ENCODE measurements at places on chromosomes 13 and 19. TPM values are rescaled to one million over a fixed set of nuclear protein-coding genes. Genes with fewer than 3 reads are reported as not detected.

DNA sequence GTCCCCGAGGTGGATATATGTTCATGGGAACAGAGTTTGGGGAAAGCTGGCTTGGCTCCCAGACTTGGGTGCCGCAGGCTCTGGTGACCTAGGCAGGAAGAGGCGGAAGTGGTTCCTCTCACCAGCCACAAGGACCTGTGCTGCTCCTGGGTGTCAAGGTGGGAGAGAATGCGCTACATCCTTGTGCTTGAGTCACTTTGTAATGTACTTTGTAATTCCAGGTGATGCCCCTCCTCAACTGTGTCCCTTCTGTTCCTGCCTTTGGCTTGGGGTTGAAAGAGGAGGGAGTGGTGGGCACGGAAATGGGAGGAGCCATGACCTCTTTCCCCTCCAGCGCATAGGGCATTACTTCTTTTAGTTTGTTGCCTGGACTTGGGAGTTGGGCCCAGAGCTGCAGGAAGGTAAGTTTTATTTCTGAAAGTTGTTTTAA lies 10.9 kb downstream of the GARRE1 start:
- no peaks in the 10 kb centered on the region for H3K36me3 ChIP-seq
- peaks cover 22% of the 10 kb centered on the region for H3K4me1 ChIP-seq
- H3K4me3 ChIP-seq, result no peak overlapping the region
- DNase-seq, result no peak
- H3K27ac ChIP-seq, result no peak overlapping the region
- H3K27me3 ChIP-seq, result no peaks in the 10 kb centered on the region

DNA sequence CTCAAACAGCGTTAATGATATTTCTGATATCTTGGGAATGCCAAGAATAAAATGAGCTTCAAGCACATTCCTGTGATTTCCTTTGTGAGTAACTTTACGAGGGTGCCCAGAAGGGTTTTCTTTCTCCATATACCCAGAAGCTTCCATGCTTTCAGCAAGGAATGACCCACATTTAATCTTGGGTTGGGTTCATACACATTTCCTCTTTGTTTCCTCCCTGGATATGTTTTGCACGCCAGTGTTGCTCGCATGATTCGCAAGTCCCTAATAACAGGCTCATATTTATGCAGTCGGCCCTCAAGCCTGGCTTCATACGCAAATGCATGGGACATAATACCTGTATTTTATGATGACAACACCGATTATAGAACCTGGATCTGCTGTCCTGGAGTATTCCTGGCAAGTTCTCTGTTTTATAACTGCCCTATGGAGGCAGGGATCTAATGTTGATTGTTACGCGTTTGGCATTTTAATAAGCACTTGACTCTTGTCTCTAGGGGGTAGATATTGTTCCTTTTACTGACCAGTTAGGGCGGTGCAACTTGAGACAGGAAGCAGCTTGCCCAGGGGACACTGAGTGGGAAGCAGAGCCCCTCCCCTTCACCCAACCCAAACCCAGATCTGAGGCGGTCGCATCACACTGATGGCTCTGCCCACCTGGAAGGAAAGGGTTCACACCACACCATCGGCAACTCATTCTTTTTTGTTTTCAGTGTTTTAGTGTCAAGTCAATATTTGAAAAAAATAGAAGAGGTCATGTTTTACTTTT lies 220.4 kb upstream of the SOX1 start:
- H3K27me3 ChIP-seq, result no peaks in the 10 kb centered on the region
- no peak overlapping the region for H3K4me3 ChIP-seq
- no peaks in the 10 kb centered on the region for H3K4me1 ChIP-seq

The SLC25A23 gene
- 31.3 TPM for total RNA-seq

The KLK3 gene
- not detected for total RNA-seq

DNA sequence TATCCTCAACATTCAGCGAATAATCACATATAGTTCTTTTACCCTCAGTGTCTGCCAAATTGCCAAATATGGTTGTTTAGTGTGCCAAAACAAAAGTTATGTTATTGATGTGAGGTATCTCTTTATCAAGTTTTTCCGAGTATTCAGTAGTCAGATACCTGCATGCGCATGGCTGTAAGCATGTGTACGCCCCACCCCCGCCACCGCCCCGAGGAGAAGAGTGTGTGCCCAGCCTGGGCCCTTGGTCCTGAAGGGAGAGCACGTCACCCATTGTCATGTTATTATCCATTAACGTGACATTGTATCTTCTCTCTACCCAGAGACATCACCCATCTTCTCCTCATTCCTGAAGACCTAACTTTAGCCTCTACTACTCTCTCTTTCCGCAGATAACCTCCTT lies 147.0 kb downstream of the SHISA2 start:
- no peaks in the 10 kb centered on the region for H3K36me3 ChIP-seq
- no peak for DNase-seq
- H3K27ac ChIP-seq, result peak overlapping the region; percentile 70

GRCh38 chr13:28618230-28618994 lies 40.5 kb upstream of the POMP start:
- H3K27ac ChIP-seq, result no peak overlapping the region
- H3K4me1 ChIP-seq, result no peaks in the 10 kb centered on the region
- H3K36me3 ChIP-seq, result no peaks in the 10 kb centered on the region
- no peak for DNase-seq
- H3K4me3 ChIP-seq, result no peak overlapping the region
- H3K27me3 ChIP-seq, result no peaks in the 10 kb centered on the region

DNA sequence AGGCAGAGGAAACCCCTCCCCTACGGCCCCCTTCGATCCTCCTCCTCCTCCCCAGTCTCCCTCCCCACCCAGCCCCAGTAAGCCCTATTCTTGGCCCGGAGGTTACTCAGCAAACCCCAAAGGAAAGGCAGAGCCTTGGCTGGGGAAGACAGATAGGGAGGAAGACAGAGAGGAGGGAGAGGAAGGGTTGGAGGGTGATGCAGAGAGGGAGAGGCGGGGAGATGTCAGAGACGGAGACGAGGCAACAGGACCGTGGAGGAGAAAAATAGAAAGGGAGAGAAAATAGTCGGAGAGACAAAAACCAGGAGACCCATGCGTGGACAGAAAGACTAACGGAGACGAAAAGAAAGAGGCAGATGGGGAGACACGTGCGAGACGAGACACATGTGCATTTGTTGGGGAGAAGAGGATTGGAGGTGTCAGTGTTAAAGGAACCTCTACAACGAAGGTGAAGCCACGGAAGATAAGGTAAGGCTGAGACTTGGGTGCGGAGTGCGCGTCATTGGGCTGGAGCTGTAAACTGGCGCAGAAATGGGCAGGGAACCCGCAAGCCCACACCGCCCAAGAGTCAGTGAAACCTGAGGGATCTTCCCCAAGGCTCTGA lies 2.9 kb downstream of the TGFB1 start:
- peaks cover 10% of the 10 kb centered on the region for H3K36me3 ChIP-seq
- DNase-seq, result no peak
- H3K4me3 ChIP-seq, result peak overlapping the region; percentile 94
- H3K27ac ChIP-seq, result peak overlapping the region; percentile 96

- peak overlapping the region; percentile 91 for H3K4me3 ChIP-seq
- DNase-seq, result peak; percentile 66
- peaks cover 14% of the 10 kb centered on the region for H3K4me1 ChIP-seq
- H3K27ac ChIP-seq, result peak overlapping the region; percentile 66
- no peaks in the 10 kb centered on the region for H3K27me3 ChIP-seq
These were observed 767 bp upstream of the GADD45B start for GRCh38 chr19:2475018-2475701.

DNA sequence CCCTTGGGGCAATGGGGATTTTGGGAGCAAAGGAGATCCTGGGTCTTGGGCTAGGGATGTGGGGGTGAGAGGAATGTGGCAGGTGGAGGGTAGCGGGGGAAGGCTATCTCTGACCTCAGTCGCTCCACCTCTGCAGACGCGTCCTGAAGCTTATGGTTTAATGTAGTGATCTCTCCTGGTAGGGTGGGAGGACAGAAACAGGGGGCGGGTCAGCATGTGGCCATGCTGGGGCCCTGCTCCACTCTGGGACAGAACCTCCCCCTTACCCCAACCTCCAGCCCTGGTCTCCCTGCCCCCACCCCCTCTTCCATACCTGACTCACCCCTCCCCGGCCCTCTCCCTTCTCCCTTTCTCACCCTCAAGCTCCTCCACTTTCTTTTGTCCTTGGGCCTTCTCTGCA lies 1.4 kb downstream of the BST2 start:
- DNase-seq, result no peak
- peak overlapping the region; percentile 81 for H3K4me3 ChIP-seq
- no peaks in the 10 kb centered on the region for H3K36me3 ChIP-seq
- H3K4me1 ChIP-seq, result peaks cover 12% of the 10 kb centered on the region
- no peaks in the 10 kb centered on the region for H3K27me3 ChIP-seq

DNA sequence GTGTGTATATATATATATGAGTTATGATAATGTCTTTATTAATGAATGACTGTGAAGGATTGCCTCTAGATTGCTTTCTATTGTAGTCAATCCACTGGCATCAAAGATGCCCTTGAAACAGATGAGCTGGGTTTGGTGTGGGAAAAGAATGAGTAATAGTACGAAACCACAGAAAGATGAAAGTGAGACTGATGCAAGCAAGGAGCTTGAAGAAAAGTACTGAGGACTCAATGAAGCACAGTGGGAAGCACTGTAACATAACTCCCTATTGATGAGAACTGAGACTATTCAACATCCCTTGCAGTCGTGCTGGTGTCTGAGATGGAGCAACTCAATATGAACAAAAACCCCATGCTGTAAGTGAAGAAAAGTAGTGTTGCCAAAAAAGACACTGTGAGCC lies 1794.2 kb downstream of the SLITRK5 start:
- H3K27me3 ChIP-seq, result no peaks in the 10 kb centered on the region
- H3K36me3 ChIP-seq, result no peaks in the 10 kb centered on the region
- no peak for DNase-seq
- no peak overlapping the region for H3K27ac ChIP-seq
- H3K4me3 ChIP-seq, result no peak overlapping the region

The MEDAG gene
- not detected for total RNA-seq

The CGB1 gene
- total RNA-seq, result not detected

DNA sequence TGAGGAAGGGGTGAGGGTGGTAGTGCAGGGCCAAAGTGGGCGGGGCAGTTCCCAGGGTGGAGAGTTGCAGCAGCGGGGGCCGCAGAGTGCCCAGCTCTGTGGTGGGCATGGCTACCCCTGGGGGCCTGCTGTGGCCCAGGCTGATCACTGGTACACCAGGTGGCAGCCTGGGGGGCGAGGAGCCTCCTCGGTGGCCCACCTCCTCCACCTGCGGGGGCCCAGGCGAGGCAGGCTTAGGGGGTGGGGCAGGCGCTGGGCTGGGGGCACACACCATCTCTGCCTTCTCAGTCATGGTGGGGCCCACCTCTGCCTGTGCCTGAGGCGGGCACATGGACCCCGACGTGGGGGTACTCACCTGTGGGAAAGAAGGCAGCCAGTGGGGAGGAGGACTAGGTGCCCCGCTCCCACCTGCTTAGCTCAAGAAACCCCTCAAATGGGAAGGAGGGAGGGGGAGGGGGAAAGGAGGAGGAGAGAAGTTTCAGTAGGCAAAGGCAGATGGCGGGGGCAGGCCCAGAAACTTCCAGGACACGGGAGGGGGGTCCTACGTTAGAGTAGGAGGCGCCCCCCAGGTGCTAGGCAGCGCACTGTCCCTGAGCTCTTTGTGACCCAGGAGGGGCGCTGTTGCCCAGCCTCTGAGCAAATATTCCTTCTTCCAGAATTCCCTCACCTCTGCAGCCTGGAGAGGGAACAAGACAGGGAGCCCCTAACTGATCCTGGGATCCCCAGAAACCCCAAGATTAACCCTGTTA lies 1.6 kb downstream of the LYL1 start:
- H3K4me3 ChIP-seq, result peak overlapping the region; percentile 63
- DNase-seq, result no peak
- no peaks in the 10 kb centered on the region for H3K27me3 ChIP-seq
- H3K27ac ChIP-seq, result peak overlapping the region; percentile 67

DNA sequence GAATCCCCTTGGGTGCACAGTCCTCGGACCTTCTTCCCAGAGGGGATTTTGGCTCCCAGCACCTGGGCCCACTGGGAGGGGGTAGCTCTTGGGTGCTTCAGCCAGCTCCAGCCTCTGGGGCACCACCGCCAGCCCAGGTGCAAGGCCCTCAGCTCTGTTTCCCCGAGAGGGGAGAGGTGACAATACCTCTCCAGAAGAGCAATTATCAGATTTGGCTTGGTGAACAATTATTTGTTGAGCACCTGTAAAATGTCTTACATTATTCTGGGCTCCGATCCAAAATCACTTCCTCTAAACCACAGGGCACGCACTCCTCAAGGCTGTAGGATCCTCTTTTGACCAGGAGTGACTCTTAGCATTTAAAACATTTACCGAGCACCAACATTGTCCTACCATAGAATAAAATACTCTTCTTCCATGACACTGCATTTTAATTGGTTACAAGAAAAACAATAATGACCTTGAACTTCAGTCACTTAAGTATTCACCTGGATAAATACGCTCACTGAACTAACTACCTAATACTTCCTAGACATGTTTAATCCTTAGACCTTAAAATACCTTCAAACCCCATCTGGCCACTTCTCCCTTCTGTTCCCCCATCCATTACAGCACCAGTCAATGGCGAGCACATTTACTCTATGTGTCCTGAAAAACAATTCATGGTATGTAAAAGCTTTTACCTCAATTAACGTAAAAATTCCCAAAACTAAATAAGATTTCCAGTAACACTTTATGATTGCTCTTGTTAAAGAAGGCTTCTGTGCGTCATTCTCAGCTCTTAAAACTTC lies 54.8 kb downstream of the ABCC4 start:
- H3K36me3 ChIP-seq, result peaks cover 4% of the 10 kb centered on the region
- H3K4me3 ChIP-seq, result no peak overlapping the region
- DNase-seq, result no peak
- no peaks in the 10 kb centered on the region for H3K4me1 ChIP-seq
- H3K27ac ChIP-seq, result no peak overlapping the region
- no peaks in the 10 kb centered on the region for H3K27me3 ChIP-seq

- no peak overlapping the region for H3K27ac ChIP-seq
- no peaks in the 10 kb centered on the region for H3K36me3 ChIP-seq
- H3K27me3 ChIP-seq, result no peaks in the 10 kb centered on the region
- DNase-seq, result no peak
- H3K4me3 ChIP-seq, result no peak overlapping the region
- no peaks in the 10 kb centered on the region for H3K4me1 ChIP-seq
These were observed 5.6 kb upstream of the SYDE1 start for GRCh38 chr19:15101479-15102082.

- peaks cover 3% of the 10 kb centered on the region for H3K4me1 ChIP-seq
- H3K27ac ChIP-seq, result no peak overlapping the region
- H3K36me3 ChIP-seq, result no peaks in the 10 kb centered on the region
- DNase-seq, result no peak
- H3K27me3 ChIP-seq, result no peaks in the 10 kb centered on the region
- no peak overlapping the region for H3K4me3 ChIP-seq
These were observed 46.4 kb downstream of the DLEU7 start for GRCh38 chr13:50797091-50797490.

The ZSCAN4 gene
- total RNA-seq, result not detected

DNA sequence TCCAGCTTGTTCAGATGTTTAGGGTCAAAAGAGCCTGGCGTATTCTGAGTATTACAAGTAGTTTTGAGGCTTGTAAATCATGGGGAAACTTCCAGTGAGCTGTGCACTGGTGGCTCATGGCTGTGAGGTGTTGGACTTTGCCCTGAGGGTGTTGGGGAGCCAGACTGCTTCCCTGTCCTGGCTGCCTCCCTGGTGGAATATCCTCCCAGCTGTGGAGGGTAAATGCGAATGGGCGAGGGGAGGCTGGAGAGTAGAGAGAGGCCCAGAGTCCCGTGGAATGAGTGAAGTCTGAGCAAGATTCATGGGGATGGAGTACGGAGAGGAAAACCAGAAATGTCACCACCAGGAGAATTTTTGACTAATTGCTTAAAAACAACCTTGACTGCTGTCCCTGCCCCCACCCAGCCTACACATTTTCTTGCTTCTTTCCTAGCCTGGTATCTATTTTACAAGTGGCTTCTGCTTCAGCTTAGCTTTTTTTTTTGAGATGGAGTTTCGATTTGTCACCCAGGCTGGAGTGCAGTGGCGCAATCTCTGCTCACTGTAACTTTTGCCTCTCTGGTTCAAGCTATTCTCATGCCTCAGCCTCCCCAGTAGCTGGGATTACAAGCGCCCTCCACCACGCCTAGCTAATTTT lies 3.7 kb downstream of the SNRPA start:
- H3K4me1 ChIP-seq, result peaks cover 30% of the 10 kb centered on the region
- peak overlapping the region; percentile 36 for H3K4me3 ChIP-seq
- no peaks in the 10 kb centered on the region for H3K27me3 ChIP-seq
- DNase-seq, result no peak
- H3K36me3 ChIP-seq, result peaks cover 7% of the 10 kb centered on the region

Data from naive thymus-derived CD4-positive, alpha-beta T cell (primary cell).